ENCODE measurements at places on chromosomes 7 and 10.

DNA sequence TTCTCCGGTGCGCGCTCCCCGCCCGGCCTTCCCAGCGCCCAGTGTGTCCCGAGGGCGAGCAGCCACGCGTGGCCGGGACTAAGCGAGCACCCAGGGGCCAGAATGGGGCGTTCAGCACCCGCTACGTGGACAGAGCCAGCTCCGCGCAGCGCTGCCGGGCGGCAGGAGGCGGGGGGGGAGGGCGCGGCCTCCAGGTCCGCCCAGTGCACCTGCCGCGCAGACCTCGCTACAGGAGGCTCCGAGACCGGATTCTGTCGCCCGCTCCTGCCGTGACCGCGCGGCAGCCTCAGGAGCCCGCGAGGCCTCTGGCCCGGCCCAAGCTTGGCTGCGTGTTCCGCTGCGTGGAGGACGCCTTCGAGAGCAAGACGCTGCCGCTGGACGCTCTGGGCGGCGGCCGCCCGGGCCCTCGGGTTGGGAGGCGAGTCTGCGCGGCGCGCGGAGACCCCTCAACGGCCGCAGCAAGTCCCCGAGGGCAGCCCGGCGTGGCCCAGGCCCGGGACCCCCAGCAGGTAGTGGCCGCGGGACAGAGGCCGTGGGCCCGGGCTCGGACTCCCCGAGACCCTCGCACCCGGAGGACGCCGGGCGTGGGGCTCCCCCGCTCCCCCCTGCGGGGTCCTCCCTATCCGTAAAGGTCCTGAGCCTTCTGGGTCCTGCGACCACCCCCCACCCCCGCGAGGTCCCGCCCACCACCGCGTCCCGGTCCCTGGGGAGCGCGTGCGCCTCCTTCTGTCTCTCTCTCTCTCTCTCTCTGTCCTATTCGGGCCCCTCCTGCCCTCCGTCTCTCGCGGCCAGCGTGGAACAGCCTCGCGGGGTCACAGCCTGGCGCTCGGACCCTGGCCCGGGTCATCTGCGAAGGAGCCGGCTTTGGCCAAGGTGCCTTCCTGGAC is 904 bp upstream of the DPYSL4 start:
- DNase-seq, result peak; percentile 46

DNA sequence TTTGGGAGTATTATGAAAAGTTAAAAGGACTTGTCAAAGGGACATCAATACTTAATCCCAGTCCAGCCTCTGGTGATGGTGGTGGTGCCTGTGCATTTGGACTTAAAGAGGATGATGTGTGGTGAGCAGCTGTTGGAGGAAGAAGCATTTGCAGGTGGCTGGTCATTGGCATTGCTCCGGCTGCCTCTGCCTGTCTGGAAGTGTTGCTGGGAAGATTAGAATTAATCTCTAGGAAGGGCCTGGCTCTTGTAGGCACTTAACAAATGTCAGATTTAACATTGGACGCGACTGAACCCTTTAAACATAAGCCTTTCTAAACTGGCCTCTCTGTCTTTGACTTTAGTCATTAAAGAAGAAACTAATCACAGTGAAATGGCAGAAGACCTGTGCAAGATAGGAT is 58.8 kb downstream of the FIGNL1 start:
- no peak for DNase-seq

DNA sequence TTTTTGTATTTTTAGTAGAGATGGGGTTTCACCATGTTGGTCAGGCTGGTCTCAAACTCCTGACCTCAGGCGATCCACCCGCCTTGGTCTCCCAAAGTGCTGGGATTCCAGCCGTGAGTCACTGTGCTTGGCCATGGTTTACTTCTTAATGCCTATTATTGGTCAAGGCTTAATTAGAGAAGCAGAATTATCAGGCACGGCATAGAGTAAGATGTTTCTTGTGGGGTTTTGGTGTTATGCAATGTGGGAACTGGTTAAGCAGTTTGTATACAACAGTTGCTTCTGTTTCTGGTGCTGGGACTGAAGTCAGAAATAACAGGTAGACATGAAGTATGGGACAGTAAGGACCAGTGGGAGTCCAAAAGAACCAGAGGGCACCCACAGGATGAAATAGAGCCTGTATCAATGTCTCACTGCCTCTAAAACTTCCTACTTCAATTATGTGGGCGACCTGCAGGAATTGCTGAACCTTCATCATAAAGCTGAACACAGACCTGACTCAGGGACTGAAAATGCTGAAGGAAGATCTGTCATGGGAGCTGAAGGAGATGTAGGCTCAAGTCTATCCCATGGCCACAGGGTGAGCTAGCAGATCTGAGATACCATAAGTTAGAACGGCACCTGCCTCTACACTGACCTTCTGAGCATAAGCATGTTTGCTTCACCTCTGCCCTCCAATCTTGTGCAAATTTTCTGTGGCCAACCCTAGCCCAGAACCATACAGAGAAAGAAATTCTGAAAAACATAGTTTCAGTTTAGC is 38.3 kb upstream of the VCL start:
- DNase-seq, result no peak

GRCh38 chr10:34464591-34464990 is 350.5 kb downstream of the PARD3 start:
- no peak for DNase-seq

DNA sequence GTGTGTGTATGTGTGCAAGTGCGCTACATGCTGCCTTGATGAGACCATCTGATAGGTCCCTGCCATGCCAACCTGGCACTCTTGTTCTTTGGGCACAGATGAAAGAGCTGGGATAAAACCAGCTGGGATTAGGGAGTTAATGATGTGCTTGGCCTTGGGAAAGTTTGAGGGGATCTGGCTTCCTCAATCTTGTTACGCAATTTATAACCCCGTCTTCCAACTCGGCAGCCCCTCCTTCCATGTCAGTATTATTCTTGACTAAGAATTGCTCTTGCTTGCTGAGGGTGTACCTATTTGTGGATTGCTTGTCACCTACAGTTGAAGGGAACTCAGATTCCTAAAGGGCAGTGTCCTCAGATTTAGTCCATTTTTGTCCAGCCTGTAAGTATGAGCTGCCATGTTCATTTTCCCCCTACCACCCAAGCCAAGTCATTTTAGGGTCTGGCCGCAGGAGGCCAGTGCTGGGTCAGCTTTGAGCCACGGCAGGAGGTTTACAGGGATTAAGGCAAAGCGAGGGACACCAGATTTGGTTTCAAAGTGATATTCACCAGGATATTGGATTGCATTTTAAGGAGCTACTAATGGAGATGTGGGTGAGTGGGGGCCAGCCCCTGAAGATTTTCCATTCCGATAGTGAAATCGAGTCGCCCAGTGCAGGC is 34.1 kb upstream of the KCNMA1 start:
- DNase-seq, result no peak

DNA sequence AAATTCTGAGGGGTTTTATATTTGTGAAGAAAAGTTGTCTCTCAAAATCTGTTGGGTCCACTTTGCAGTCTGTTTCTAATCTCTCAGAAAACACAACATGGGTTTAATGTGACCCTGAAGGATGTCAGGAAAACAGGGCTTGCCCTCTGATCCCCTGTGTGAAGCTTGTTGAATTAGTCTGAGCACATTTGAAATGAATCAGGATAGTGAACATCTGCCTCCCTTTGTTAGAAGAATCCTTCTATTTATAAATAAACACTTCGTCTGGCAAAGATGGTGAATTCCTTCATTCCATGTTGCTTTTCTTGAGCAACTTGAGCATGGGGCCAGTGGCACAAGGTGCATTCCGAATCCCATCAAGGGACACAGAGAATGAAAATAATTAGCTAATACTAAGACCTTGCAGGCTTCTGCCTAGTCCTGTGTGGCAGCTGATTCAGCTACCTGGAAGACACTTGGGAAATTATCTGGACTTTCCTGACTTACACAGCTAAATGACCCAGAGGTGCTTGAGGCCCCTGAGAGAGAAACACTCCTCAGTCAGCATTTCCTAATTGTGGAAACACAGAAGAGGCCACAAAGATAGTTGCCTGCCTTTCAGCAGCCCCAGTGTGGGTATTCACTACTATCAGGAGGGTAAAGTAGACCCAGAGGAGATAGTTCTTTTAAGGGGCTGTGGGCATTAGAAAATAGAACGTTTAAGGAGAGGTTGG is 305.5 kb downstream of the C7orf25 start:
- no peak for DNase-seq
